ENCODE measurements at places on chromosomes 6 and 20.
A peak's percentile ranks its signal among the peaks of the same experiment; 100 is the strongest.

DNA sequence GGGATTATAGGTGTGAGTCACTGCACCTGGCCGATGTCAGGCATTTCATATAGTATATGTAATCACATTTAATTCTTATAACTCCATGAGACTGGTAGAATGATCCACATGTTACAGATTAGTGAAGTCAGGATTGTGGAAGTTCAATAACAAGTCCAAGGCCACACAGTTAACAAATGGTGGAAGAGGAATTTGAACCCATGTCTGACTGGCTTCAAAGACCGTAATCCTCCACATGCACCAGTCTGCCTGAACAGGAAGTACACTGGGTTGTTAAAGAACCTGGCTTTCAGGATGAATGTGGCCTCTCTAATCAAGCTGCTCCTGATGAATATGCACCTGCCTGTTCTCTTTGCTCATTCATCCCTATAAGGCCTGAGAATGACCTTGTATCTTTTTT lies 122.0 kb upstream of the HDAC2 start:
- no peak for DNase-seq

DNA sequence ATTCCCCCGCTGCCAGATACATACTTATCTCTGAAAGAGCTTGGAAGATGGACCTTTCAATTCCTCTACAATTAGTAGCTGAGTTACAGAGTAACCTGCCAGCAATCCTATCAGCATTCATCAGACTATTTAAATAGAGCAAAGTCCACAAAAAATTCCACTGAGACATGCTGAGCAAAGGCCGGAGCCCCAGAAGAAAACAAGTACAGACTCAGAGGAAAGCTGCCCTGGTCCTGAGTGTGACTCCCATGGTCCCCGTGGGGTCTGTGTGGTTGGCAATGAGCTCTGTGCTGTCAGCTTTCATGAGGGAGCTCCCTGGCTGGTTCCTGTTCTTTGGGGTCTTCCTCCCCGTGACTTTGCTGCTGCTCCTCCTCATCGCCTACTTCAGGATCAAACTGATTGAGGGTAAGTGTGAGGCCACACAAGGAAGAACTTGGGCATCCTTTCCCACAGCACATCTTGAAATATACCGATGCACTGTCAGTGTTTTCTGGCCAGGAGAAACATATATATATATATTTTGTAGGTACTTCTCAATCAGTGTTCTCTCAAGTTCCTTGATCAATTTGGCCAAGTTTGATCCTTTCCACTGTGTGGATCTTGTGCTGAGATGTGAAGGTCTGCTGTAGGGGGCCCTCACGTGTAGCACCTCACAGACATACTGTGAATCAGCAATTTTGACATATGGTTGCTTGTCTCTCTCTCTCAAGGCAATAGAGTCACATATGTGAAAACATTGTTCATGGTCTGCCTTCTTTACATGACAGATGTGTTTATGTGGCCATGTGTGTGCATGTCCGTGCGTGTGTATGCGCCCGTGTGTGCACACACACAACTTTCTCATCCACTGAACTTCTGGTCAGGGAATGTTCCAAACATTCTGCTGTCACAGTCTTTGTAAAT lies at the start of gene SMLR1:
Gene SMLR1, plus strand, starts transcription at position 160 of the 903 bp plus-strand sequence. Its CDS starts 8 bp downstream, at position 168.
- DNase-seq = no peak

GRCh38 chr6:28944412-28944865 lies 20.7 kb upstream of the TRIM27 start:
- peak; percentile 67 for DNase-seq

- no peak for DNase-seq
These were observed 75.6 kb upstream of the RNF24 start for GRCh38 chr20:4090756-4091489.

GRCh38 chr6:132244744-132245143 lies 156.5 kb downstream of the MOXD1 start:
- DNase-seq = no peak

GRCh38 chr6:155004017-155004416 lies 8.9 kb downstream of the TIAM2 start:
- no peak for DNase-seq

DNA sequence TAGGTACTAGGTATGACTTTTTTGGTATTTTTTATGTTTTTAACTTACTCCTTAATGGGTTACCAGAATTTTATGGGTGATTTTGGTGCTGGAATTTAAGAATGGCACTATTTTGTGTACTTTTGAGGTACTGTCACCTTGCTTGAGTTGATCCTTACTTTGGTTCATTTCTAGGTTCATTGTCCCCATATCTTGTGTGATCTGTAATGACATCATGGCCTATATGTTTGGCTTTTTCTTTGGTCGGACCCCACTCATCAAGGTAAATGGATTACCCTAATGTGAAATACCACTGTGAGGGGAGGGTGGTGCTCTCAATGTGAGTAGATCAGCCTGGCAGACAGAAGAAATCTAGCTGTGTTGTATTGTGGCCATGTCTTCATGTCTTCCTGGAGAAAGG lies 57.9 kb downstream of the CDS2 start:
- no peak for DNase-seq

DNA sequence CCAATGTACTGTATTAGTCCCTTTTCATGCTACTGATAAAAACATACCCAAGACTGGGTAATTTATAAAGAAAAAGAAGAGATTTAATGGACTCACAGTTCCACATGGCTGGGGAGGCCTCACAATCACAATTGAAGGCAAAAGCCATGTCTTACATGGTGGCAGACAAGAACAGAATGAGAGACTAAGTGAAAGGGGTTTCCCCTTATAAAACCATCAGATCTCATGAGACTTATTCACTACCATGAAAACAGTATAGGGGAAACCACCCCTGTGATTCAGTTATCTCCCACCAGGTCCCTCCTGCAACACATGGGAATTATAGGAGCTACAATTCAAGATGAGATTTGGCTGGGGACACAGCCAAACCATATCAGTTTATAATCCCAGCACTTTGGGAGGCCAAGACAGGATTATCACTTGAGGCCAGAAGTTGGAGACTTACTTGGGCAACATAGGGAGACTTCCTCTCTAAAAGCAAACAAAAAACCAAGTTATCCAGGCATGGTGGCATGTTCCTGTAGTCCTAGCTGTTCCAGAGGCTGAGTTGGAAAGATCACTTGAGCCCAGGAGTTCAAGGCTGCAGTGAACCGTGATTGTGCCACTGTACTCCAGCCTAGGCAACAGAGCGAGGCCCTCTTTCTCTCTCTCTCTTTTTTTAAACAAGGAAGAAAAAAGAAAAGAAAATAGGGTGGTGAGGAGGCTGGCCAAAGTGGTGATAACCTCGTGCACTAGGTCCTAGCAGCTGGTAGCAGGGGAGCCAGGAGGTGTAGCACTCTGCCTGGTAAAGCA lies 22.9 kb upstream of the DDR1 start:
- no peak for DNase-seq

DNA sequence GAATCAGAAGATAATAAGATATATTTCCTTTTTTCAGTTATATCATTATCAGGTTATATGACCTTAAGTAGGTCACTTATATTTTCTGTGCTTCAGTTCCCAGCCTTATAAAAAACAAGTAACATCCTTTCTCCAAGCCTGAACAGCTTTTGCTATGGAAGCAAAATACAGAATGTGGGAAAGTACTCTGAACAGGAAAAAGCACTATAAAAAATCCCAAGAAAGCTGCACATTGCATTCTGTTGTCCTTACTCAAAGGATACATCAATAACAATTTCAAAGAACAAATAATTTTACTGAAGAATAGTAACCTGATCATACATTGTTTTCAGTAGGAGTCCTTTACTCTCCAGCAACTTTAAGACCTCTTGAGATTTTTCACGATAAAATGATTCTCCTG lies 56.4 kb downstream of the SLC35A1 start:
- no peak for DNase-seq

- no peak for DNase-seq
These were observed 85.6 kb downstream of the GPR6 start for GRCh38 chr6:110063594-110064263.

DNA sequence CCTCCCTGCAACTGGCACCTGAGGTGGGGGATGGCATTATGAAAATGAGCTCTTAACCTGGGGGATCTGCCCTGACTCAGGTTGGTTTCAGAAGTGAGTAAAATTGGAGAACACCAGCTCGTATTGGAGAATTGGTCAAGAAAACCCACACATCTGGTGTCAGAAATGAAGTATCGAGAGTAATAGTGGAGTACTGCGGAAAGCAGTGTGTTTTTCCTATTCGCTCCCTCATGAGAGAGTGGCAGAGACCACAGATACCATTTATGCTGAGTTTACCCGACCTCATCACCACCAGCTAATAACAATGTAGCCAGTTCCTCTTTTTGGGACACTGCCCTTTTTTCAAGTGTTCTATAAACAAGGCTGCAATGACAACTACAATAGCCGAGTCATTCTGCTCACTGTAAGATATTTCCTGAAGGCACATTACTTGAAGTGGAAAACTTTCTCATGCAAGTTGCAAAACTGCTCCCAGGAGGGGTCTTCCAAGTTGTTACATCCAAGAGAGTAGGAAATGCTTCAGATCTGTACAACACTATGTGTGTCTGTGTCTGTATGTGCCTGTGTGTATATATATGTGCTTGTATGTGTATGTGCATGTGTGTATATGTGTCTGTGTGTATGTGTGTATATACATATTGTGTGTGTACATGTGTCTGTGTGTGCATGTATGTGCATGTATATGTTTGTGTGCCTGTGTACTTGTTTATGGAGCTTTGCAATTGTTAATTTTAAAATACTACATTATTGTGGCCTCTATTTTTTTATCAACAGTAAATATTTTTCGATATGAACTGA lies 106.0 kb upstream of the CST7 start:
- no peak for DNase-seq

DNA sequence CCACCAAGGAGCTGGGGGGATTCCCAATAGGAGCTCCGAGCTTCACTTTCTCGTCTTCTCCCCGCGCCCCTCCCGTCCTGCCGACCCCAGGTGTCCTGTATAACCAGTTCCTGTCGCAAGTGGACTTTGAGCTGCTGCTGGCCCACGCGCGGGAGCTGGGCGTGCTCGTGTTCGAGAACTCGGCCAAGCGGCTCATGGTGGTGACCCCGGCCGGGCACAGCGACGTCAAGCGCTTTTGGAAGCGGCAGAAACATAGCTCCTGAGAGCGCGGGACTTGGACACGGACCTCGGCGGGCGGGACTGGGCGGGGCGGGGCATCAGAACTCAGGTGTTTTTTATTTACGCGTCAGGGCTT lies 340 bp upstream of the VARS2 start:
- DNase-seq = no peak
